Urothelium cell line (cell line): ENCODE measurements at places on chromosomes 5 and 9.

- DNase-seq, result no peak
Measured at GRCh38 chr9:25442526-25442925, 235.7 kb downstream of the TUSC1 start.

DNA sequence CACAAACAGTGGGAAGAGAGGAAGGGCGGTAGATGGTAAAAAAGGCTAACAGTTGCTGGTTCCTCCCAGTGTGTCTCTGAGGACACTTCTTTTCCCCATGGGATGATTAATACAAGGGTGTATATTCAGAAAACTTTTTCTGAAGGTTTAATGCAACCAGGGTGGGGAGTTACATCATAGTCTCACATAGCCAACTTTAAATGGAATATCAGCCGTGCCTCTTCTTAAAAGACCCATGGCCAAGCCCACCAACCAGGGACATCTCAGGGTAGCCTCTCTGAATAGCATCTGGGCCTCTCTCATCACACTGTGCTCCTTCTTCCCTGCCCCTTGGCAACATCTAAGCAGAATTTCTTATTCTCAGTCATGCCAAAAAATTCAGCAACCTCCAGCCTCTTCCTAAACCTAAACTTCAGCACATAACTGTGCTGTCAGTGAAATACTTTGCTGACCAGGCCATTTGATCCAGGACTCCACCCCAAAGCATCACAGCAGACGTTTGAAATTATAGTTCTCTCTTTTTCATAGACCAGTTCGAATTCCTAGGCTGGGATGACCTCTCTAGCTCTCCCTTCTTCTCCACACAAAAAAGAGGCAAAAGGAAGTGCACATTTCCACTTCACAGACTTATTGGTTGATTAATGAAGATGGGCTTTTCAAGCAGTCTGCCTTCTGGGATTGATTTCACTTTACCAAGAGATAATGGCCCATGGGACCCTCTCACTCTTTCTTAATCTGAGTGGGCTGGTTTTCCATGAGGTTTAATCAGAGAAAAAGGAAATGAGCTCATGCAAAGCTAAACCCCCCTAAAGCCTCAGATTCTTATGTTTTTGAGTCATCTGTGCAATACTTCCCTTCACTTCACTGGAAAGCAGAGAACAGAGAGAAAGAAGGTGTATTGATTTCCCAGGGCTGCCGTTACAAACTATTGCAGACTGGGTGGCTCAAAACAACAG is 85.1 kb upstream of the RAI14 start:
- no peak for DNase-seq

DNA sequence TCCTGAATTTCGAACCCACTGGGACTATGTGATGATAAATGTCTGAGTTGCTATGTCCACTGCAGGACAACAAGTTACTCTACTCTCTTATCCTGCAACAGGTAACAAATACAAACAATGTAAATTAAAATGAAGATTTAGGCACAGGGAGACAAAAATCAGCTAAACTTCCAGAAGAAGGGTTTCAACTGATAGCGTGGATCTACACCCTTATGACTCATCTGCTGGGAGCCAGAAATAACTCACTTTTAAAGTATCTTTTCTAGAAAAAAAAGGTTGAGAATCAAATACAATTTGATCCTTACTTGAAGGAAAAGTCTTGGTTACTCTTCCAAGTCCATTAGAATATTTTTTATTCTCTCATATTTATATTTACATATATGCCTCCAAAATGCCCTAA is 21.4 kb downstream of the PJA2 start:
- no peak for DNase-seq

DNA sequence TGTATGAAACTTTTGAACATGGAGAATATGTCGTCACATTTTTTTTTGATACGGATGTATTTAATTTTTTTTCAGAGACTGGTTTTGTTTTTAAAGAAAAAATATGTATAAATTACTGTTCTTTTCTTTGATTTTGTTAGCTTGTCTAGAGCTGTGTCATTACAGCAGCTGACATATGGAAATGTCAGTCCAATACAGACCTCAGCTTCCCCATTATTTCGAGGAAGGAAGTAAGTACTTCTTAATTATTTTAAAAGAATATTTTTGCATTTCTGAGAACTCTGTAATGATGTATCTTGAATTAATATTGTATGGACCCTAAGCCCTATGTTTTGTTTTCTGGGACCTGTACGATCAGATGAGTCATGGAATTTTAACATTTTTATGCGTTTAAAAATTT is 7.6 kb downstream of the TENT2 start:
- DNase-seq, result no peak

- DNase-seq, result no peak
Measured at GRCh38 chr9:27504259-27504658, 19.8 kb upstream of the IFNK start.

- DNase-seq, result peak; percentile 63
Measured at GRCh38 chr5:157143127-157143971, 684 bp upstream of the MED7 start.
